ENCODE measurements at places on chromosomes 13 and 19.

DNA sequence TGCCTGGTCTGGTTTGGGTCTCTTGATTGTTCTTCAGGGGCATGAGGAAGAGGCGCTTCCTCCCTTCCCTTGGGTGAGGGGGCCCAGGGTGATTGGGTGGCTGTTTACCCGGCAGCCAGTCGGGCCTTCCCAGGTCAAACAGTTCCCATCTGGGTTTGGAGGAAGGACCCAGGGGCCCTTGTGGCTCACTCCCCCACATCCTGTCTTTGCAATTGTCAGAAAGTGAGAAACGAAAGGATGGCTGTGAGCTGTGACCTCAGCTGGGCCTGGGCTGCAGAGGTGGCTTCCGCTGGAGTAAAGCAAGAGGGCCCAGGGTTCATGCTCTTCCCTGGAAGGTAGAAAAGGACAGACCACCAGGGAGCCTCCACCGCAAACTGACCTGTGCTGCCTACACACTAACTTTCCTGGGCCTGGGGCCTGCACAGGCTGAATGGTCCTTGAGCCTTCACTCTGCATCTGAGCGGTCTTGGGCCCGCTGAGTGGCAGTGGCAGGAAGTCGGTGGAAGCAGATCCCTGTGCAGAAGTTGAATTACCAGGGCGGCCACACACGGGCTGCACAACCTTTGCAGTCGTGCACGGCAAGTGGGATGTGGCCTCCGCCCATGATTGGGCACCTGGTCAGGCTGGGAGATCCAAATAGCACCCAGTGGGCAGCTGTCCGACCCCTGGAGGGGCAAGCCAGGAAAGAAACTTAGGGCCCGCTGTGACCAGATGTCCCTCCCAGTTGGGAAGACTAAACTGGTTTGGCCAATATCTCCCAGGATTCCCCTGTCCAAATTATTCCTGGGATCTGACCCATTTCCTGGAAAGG, 5.3 kb upstream of the CD79A start:
- no peak for DNase-seq

GRCh38 chr19:46714444-46715106, 2.3 kb downstream of the PRKD2 start:
- DNase-seq: peak; percentile 82

GRCh38 chr19:28960586-28960985, 252.4 kb downstream of the UQCRFS1 start:
- no peak for DNase-seq

- no peak for DNase-seq
Measured at GRCh38 chr13:32530841-32531253, 7.7 kb downstream of the N4BP2L2 start.

GRCh38 chr19:29084266-29084665, 128.7 kb downstream of the UQCRFS1 start:
- DNase-seq: no peak

DNA sequence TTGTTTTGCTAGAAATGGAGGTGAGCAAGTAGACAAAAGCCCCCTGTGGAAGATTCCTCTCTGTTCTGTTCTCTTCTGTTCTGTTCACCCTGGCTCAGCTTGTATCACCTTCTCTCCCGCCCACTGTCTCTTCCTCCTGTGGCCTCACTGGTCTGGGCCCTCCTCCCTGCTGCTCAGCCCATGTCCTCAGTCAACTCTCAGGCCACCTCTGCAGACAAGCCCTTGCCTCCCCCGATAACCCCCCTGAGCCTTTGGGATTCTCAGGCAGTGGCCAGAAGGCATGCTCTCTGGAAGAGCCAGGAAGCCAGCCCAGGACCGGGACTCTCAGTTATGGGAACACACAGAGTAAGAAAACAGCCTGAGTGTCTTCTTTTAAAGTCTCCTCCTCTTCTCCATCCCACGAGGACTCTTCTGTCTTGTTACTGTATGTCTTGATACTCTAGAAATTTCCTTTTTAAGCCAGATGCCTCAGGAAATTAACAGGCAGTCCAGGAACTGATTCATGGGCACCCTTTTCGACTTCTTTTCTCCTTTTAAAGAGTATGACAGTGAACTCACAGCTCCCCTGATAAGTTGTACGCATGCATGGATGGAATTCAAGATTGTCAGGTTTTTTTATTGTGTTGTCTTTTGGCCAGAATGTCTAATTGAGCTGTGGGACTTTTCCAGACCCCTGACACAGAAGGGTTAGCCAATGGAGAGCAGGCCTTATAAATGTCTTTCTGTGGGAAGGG, 33.7 kb downstream of the SHISA2 start:
- no peak for DNase-seq

- DNase-seq: no peak
Measured at GRCh38 chr13:65756071-65756671, 1474.0 kb downstream of the PCDH9 start.

Data from NCI-H2029 (cell line).